ENCODE measurements at places on chromosomes 7 and 10. TPM values are rescaled to one million over a fixed set of nuclear protein-coding genes. Genes with fewer than 3 reads are reported as not detected.

DNA sequence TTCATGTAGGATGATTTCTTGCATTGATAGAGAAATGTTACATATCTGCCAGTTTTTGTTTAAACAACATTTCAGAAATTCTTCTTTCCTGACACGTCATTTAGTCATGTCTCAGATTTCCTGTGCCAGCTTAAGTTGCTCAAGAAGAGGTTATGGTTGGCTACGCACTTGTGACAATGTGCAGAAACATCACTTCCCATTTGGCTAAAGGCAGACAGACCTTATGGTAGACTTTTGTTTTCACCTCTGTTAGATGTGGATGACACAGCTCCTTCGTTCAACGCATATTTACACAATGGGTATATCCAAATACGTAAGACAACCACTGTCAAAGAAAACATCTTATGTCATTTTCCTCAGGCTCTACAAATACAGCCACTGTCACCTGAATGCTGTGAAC, 125.8 kb downstream of the DOCK4 start:
- peak; percentile 85 for DNase-seq

DNA sequence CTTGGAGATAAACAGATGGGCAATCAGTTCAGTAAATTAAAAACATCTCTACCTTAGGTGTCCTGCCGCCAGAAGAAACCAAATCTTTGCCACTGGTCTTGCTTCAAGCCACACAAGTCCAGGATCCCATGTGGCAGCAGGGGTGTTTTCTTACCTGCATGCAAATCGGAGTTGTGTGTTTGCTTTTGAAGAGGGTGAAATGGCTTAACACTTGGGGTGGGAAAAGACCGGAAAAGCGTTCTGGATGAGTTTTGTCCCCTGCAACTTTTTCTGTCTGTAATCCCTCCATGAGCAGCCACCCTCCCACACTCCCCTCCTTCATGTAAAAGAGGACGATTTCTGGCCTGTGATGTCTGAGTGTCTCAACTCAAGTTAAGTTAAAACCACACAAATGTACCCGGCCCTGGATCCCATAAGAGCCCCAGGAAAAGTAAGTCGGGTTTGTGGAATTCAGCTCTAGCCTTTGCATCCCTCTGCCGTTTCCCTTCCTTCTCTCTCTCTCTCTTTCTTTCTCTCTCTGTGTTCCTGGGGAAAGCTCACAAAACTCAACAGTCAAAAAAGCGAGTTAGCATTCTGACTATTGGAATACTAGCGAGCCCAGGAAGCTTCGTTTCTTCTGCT, 178.5 kb downstream of the TCF7L2 start:
- no peak for DNase-seq

- DNase-seq: no peak
These were observed 57.1 kb downstream of the SLIT1 start for GRCh38 chr10:97128516-97129154.

DNA sequence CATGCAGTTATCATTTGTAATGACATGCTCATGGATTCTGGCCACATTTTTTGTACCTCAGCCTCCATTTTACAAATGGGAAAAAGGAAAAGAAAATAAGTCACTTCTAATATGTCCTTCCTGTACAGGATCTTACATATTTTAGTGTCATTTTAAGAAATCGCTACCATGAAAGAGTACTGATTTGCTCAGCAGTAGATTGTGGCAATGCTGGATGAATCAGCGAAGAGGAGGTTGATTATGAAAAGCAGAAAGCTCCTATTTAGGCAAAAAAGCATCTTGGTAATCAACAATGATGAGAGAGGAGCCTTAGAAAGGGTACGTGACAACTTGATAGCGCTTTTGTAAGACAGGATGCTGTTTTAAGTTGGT, 522.9 kb downstream of the PARD3 start:
- DNase-seq: no peak

DNA sequence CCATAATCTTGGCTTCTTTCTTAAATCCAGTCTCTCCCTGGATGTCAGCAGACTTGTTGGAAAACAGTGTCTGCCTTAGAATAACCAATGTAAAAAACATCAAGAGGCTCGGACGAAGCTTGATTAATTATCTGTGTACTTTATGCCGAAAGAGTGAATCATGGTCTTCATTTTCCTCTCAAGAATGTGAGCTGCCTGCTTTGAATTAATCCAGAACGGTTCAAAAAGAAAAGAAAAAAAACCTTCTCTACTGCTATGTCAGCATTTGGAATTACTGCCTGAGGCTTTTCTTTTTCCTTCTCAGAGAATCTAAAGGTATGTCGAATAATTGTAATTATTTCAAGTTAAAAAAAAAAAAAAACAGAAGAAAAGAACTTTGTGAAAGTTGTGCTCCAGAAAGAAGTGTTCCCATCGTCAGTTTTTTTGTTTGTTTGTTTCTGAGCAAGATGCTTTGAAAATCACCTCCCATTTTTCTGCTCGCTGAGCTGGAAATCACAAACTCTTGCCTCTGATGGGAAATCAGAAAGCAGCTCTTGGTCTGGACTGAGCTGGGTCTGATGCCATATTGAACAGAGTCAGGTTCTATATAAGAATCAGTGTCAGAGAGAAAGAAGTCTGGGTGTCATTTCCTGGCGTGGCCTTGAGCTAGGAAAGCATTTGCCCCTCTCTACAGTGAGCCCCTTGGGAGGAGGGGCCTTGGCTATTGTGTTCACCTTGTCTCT, 20.2 kb downstream of the PLPP4 start:
- no peak for DNase-seq

DNA sequence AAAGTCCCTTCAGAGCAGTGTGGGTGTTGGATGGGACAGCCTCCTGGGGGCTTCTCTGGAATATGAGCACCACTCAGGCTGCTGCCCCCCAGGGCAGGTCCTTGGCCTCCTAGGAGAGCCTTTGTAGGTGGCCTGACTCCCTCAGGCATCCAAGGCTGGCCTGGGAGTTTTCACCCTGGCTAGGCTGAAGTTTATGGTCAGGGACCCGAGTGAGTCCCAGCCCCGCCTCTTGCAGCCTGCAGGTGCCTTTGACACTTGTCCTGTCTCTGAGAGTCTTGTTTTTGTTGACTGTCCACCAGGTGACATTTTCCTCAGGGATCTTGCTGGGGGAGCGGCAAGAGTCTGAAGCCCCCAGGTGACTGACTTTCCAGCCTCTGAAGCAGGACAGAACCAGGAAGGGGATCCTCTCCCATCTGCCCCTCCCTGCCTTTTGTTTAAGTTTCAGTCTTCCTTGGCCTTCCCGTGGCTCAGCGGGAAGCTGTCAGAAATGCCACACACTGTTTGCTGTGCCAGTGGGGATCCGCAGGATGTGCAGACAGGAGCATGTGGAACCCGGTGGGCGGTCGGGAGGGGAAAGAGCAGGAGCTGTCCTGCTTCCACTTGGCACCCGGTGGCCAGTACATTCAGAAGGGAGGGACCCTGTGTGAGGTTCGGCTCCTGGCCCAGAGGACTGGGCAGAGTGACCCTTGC, 59.5 kb downstream of the LRRC18 start:
- DNase-seq: no peak

DNA sequence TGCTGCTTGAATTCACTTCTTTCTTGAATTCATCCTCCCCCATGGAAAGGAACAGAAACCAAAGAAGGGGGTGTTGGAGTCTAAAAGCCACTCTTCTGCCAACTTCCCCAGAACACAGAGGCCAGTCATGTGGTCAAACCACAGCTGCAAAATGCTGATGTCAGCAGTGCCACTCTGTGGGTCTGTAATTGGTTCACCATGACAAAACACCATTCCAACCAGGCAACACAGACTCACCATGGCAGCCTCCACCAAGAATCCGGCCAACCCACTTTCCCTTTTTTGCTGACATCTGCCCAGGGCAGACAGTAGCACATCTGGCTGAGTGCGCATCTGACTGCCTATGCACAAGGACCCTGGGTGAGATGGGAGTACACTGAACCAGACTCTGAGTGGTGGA, 16.8 kb downstream of the OSBPL3 start:
- DNase-seq: no peak

GRCh38 chr10:8712656-8713055, 658.2 kb downstream of the GATA3 start:
- DNase-seq: no peak

DNA sequence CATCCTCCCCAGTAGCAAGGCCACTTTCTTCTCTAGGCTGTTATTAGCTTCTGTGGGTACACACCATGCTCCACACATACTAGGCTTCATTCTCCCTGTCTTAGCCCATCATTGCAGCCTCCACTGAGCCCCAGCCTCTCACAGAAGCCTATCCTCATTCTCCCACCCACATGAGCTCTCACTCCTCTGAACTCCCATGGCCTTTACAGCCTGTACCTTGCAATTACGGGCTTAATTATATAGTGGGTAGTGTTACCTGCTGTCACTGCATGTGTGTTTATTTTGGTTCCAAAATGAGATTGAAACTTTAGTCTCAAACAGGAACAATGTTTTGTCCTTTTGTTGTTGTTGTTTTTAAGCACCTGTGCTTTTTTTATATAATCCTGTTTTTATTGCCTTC, 460.0 kb downstream of the KCNMA1 start:
- no peak for DNase-seq

DNA sequence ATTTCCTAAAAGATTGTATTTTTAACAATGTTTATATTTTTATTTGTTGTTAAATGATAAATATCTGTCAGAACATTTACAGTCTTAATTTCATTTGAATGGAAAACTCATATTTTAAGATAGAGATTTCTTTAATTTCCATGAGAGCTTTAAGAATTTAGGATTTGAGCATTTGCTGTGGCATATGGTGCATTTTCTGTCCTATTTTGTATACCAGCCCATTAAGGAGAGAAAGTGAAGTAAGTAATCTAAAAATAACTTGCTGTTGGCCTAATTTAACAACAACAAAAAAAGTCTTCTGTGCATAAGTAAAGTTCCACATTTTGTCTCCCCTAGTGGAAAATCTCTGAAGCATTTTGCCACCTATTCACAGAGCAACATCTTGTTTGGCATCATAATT, 190.9 kb upstream of the PPP1R3A start:
- no peak for DNase-seq

DNA sequence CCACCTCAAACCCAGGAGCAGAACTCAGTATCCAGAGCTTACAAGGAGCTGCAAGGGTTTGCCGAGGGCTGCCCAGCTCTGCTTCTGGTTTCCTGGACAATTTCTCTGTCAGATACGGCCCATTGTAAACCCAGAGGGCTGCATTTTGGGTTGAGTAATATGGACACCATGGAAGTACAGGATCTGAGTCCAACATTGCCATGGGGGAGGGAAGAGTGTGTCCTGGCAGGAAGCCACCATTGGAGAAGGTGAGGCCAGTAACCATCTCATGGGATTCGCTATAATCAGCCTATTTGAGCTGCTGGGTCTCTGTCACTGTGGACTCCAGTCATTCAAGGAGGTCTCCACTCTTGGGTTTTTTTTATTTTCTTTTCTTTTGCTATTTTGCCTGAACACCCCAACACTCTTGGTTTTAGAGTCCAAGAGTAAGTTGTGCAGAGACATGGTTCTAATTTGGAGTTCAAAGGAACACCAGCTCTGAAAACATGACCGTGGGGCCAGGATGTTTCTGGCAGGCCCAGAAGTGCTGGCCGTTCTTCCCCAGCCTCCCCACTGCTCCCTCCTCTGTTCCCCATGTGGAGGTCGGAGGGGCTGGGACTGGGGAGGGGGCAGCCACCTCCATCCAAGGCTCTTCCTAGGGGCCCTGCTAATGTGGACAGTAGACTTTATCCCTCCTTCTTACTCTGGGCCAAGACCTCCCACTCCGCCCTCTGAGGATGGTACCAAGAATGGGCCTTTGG, 46.2 kb downstream of the CHST3 start:
- no peak for DNase-seq

DNA sequence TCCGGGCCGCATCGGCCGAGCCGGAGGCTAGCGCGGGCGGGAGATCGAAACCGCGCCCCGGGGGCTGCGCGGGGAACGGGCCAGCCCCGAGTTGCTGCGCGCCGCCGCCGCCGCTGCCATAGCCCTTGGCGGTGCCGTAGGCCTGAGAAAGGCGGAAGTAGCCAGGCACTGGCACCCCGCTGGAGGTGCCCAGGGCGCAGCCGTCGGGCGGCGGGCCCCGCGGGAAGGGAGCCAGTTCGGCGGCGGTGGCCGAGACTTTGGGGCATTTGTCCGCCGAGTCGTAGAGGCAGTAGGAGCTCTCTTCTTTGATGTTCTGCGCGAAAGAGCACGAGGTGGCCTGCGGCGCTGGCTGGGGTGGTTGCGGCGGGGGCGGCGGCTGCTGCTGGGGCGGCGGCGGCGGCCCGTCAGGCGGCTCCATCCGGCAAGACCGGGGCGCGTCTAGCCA, 587 bp downstream of the HOXA10 start:
- peak; percentile 26 for DNase-seq

- DNase-seq: no peak
These were observed 523.9 kb downstream of the ADRA2A start for GRCh38 chr10:111600772-111601171.

DNA sequence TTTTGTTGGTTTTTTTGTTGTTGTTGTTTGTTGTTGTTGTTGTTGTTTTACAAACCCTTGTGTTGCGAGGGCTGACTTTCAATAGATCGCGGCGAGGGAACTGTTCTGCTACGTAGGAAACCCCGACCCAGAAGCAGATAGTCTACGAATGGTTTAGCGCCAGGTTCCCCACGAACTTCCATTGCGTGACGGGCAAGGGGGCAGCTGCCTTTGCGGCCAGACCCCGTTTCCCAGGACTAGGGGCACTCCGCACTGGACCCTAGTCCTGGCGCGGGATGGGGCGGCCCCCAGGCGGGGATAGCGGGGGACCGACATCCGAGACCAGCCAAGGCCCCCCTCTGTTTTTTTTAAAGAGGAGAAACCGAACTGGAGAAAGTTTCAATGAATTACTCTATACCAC, 119.6 kb downstream of the LRRTM3 start:
- no peak for DNase-seq

DNA sequence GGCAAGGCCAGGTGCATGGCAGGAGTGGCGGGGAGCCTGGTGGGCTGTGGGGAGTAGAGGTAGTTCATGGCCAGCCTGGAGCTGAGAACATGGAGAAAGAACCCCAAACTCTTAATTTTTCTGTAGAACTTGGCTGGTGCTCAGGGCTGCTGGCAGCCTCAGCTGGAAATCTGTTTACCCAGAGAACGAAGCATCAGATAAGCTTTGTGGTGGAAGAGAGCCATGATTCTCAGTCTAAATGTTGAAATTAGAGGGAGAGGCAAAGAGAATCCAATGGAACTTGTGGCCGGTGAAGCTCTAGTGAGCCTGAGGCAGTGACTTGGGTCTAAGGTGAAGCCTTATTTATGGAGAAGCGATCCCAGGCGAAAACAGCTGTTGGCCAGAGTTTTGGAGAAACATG, 126.4 kb downstream of the CCDC3 start:
- no peak for DNase-seq

DNA sequence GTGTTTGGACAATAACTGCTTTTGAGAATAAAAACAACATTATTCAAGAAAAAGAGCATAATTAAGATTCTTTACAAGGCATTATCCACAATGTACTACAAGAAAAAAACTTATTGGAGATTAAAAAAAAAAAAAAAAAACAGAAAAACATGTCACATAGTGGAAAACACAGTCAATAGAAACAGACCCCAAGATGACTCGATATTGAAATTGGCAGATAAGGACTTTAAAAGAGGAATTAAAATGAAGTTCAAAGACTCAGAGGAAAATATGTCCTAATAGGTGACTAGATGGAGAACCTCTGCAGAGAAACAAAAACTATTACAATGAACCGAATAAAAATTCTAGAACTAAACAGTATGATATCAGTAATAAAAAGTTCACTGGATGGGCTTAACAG, 248.9 kb downstream of the CALN1 start:
- DNase-seq: no peak

IQCE gene
- total RNA-seq: 11.3 TPM

TRIM50 gene
- not detected for total RNA-seq

NPC1L1 gene
- total RNA-seq: not detected

AOAH gene
- total RNA-seq: not detected

CLDN4 gene
- 0.25 TPM for total RNA-seq

SMURF1 gene
- 22.3 TPM for total RNA-seq
